ENCODE measurements at places on chromosomes 3 and 15. TPM values are rescaled to one million over a fixed set of nuclear protein-coding genes. Genes with fewer than 3 reads are reported as not detected.
A peak's percentile ranks its signal among the peaks of the same experiment; 100 is the strongest.

GABRR3 gene
- total RNA-seq: not detected

GRCh38 chr15:40918799-40919392 is 10.2 kb upstream of the DLL4 start:
- peak; percentile 4 for ATAC-seq

DNA sequence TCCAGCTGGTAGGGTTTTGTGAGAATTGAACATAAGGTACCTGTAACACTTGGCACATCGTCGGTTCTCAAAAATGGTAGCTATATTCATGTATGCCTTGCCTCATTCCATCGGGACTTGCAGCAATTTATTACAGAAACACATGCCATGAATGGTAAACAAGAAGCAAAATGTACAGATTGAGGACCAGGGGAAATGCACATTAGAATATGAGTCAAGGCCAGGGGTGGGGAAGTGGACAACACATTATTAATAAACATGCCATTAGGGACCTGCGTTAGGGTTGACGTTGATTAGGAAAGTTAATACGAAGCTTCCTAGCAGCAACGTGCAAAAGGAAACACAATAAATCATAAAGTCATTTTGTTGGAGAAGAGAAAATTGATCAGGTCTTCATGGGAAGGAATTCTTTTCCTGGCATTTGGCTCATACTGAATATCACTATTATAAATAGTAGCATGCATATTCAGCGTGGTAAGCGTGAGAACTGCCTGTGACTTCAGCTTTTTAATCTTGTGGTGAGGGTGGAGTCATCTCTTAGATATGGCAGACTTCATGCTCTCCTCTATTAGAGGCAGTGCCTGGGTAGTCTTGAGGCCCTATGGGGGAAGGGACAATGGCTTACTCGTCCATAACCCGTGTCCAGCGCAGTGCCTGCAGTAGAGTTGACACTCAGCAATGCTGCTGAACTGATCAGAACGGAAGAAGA is 184.9 kb downstream of the SV2B start:
- ATAC-seq: no peak

- ATAC-seq: no peak
Observed at GRCh38 chr3:54917862-54918261, 10.0 kb downstream of the LRTM1 start.

DNA sequence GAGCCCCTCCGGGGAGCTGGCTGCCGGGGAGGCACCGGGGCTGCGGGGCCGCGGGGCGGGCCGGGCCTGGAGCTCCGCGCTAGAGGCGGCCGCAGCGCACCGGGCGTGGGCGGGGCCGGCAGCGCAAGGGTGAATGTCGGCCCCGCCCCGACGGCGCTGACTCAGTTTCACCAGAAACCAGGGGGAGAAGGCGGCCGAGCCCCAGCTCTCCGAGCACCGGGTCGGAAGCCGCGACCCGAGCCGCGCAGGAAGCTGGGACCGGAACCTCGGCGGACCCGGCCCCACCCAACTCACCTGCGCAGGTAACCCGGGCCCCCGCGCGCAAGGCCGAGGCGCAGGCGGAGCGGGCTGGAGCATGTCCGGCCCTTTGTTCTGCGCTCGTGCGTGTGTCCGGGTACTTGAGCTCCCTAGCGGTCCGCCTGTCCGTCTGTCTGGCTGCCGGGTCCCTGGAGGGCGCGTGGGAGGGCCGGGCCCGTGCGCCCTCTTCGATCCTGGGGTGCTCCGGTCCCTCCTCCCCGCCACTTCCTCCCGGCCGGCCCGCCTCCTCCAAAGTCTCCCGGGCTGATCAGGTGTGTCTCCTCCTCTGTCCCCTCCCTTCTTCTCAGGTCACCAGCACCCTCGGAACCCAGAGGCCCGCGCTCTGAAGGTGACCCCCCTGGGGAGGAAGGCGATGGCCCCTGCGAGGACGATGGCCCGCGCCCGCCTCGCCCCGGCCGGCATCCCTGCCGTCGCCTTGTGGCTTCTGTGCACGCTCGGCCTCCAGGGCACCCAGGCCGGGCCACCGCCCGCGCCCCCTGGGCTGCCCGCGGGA is at the start of gene SPINT1:
Gene SPINT1, plus strand, starts transcription at position 164 of the 811 bp plus-strand sequence. Its CDS starts 507 bp downstream, at position 671.
- peak; percentile 69 for ATAC-seq

SKIC8 gene
- total RNA-seq: 38.3 TPM

DNA sequence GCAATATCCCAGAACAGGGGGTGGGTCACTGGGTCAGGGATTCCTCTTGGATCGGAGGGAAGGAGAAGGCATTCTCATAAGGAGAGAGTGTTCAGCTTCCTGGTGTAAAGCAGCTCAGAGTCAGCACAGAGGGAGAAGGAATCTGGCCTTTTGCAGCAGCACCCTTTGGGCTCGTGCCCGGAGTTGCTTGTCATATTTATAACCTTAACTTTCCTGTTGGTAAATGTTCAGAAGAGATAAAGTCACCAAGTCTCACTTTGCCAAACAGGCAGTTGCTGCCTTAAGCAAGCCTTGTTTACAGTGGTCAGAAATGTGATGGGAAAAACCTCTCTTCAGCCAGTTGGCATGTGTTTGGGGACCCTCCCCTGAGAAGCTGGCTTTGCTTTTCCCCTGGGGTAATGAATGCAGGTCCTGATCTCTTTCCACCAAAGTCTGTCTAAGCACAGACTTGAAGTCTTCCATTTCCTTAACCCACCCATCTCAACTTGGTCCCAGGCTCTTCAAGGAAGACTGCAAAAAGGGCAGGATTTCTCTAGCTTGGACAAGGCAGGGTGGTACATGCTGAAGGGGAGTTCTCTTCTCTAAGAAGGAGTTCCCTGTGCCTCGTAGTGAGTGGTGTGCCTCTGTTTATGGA is 206.9 kb upstream of the BHLHE40 start:
- ATAC-seq: peak; percentile 43

LRRK1 gene
- total RNA-seq: 14.2 TPM

CPEB1 gene
- 0.12 TPM for total RNA-seq

- peak; percentile 33 for ATAC-seq
Observed at GRCh38 chr3:106728315-106729098, 648.7 kb upstream of the CCDC54 start.

ZMYND10 gene
- total RNA-seq: 0.64 TPM

P3H2 gene
- 15.0 TPM for total RNA-seq

CGNL1 gene
- 9.0 TPM for total RNA-seq

PLSCR4 gene
- total RNA-seq: 8.8 TPM

GRCh38 chr3:33312361-33312760 is 35.1 kb downstream of the FBXL2 start:
- ATAC-seq: no peak

DNA sequence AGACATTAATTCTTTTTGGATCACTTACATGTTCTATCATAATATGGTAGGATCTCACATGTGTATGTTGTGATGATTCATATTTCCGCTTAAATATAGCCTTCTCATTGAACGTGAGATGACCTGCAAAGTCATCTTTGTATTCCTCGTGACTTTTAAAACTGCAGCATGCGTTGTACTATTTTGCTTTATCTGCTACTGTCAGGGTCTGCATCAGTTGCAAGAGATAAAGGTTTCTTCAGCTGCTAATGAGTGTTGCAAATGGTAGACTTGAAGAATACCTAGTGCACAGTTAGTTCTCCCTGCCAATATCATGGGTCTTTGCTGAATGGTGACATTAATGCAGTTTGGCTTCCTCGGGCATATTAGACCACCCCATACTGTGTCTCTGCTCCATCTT is 31.8 kb downstream of the REC114 start:
- ATAC-seq: no peak

DNA sequence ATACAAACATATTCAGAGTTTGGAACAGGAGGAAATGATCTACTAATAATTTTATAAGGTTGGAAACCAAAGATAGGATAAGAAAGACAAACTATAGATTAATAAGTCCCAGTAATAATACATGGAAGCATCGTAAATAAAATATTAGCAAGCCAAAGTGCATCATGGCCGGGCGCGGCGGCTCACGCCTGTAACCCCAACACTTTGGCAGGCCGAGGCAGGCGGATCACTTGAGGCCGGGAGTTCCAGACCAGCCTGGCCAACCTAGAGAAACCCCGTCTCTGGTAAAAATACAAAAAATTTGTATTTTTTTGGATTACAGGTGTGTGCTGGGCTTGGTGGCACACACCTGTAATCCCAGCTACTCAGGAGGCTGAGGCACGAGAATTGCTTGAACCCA is 14.9 kb downstream of the MUC4 start:
- no peak for ATAC-seq

DNA sequence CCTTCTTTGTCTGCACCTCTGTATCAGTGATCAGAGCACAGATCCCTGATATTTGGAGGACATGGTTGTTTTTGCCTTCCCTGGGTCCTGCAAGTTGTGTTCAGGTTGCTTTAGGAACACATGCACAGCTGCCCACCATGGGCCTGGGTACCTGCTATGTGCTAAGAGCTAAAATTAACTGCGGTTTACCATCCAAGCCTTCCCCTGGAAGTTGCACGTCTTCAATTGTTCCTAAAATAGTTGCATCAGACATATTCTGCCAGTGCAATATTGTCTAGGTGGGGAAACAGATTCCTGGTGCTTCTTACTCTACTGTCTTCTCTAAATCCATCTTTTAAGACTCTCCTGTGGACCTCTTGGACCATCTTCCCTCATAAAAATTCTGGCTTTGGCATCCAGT is 80.9 kb downstream of the PDE8A start:
- ATAC-seq: no peak

- ATAC-seq: no peak
Observed at GRCh38 chr3:45992133-45992729, 3.4 kb downstream of the FYCO1 start.

DNA sequence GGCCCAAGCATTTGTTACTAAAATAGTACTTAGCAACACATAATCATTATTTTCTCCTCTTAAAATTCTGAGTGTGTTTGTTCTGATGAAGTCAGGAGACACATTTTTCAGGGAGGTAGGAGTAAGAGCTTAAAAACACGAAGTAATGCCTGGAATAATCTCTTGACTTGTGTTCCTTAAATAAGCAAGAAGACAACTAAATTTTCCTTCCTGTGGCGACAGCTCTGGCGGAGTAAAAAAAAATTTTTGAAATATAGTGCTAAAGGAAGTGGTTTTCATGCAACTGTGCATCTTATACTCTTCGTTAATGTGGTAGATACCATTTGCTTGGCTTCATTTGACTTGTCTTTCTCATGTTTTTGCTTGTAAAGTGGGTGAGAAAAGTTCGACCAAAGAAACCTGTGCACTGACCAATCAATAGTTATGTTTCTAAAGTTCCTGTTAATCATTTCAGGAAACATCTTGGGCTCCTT is 11.1 kb upstream of the MBNL1 start:
- ATAC-seq: no peak

DNA sequence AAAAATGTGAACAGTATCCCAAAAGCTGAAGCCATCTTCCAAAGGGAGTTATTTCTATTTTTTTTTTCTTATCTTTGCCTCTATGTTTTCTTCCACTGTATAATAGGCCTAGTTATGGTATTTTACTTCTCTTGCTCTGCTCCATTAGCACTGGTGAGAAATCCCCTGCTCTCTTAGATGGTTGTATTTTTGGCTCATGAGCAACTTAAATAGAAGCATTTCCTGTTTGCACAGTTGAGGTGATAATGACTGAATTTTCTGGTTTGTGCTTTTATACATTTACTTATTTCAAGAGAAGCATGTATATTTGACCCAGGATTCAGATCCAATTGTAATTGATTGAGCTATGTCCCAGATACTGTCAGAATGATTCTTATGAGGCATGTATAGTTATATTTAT is 61.6 kb upstream of the CD200R1L start:
- ATAC-seq: no peak

- ATAC-seq: no peak
Observed at GRCh38 chr3:31240874-31241273, 291.9 kb upstream of the STT3B start.

GRCh38 chr3:150602426-150603152 is 532 bp upstream of the SELENOT start:
- ATAC-seq: peak; percentile 3

DNA sequence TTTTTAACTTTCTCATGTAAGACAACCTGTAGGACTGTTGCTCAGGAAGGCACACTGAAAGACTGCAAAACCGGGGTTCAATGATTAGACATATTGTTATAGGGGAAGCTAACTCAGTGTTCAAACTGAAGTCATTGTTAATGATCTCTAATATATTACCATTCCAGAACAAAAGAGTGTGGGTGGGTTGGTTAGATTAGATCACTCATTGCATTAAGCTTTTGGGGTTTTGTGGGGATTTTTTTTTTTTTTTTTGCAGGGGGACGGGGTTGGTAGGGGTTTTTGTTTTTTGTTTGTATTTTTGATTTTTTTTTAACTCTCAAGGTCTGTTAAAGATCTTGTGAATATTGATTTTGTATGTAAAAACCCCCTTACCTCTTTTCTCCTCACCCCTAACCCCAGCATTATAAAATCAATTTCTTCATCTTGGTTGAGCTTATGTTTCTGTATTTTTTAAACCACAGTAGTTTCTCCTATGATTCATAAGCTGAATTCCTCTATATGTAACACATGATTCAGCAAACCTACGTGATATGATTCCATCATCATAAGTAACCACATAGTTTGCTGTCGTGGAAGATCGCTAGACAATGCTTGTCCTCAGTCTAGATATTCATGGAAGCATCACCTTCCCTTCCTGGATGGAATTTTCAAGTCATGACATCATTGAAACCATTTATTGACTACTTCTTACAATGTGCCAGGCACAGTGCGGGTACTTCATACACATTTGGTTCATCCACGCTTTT is 544.1 kb upstream of the MDFIC2 start:
- no peak for ATAC-seq

MAPKAPK3 gene
- total RNA-seq: 50.5 TPM

DNA sequence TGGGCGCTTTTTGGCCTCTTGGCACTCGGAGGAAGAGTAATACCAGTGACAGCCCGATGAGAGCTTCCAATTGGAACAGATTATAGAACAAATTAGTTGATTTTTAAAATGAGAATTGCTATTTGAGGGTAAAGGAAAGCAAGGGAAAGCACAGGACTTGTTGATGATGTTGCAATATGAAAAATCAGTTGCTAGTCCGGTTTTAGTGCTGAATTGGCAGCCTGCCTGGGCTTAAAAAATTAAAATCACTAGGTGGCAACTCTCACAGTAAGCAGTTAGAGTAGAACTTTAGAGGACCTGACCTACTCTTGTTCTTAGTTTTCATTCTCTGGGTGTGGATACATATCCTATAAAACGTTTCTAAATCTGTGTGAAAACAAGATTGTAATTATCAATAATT is 2.1 kb upstream of the SCAANT1 start:
- no peak for ATAC-seq

SENP7 gene
- total RNA-seq: 7.4 TPM

- no peak for ATAC-seq
Observed at GRCh38 chr15:78921940-78922339, 22.9 kb downstream of the CTSH start.

SPINT1 gene
- total RNA-seq: 127 TPM

GRCh38 chr3:126983653-126984390 is 907 bp downstream of the PLXNA1 start:
- ATAC-seq: peak; percentile 5

Data from esophagus mucosa (tissue), 1 donor.